ENCODE measurements at places on chromosomes 4 and X. TPM values are rescaled to one million over a fixed set of nuclear protein-coding genes. Genes with fewer than 3 reads are reported as not detected.

The AFM gene
- not detected for total RNA-seq

The NHSL2 gene
- total RNA-seq = 19.2 TPM

The TBC1D9 gene
- 98.1 TPM for total RNA-seq

The VCX2 gene
- not detected for total RNA-seq

The SLC6A14 gene
- not detected for total RNA-seq

The REELD1 gene
- 0.30 TPM for total RNA-seq

The PLP1 gene
- 928 TPM for total RNA-seq

The GAGE12F gene
- total RNA-seq = not detected

The SERPINA7 gene
- total RNA-seq = not detected

- DNase-seq = no peak
Measured at GRCh38 chrX:13051529-13052172, 7.2 kb upstream of the FAM9C start.

DNA sequence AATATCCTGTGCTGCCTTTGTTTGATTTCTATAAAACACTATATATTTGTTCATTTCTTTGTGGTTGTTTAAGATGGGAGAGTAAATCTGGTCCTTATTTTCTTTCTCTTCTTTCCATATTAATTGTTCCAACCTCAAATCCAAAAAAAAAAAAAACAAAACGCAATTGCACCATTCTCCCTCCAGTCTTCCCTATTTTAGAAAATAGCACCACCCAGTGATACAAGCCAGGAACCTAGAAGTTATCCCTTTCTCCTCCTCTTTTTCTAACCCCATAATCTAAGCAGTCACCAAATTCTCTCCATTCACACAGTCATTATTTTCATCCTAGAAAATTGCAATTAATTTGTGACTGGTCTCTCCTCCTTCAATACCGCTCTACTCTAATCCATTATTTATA lies 107.8 kb downstream of the GABRA3 start:
- no peak for DNase-seq

DNA sequence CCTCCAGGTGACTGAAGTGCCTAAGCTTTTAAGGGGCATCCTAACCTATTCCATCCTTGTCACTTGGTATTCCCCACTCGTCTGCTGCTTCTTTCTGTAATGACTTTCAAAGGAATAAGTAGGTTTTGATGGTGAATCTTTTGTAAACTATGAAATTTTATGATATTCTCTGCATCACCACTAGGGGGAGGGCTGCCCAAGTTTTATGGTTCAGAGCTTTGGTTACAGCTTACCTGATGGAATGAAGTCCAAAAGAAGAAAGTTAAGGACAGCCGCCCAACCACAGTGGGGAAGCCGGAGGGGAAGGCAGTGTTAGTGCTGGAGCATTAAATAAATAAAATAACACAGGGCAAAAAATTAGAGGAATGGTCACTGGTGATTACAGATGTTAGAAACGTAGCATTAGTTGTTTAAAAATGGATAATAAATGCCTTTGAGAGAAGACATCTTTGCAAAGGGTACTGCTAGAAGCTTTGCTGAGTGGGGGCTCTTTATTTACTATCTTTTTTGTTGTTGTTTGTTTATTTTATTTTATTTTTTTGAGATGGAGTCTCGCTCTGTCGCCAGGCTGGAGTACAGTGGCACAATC lies 204.9 kb downstream of the GBA3 start:
- peak; percentile 39 for DNase-seq

DNA sequence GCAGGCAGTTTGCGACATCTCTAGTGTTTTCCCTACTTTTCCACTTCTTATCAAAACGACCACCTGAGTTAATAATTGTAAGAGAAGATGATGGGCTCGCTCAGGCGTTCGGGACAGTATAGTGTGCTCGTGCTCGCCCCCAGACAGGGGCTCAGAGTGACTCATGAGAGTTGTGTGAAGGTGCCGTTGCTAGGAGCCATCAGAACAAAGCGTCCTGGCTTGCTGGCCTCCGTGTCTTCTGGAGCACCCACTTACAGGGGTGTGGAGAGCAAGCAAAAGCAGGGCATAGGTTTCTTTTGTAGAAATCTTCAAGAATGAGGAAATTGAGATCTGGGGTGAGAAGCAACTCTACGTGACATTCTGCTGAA lies 73.0 kb upstream of the ADGRG2 start:
- no peak for DNase-seq

DNA sequence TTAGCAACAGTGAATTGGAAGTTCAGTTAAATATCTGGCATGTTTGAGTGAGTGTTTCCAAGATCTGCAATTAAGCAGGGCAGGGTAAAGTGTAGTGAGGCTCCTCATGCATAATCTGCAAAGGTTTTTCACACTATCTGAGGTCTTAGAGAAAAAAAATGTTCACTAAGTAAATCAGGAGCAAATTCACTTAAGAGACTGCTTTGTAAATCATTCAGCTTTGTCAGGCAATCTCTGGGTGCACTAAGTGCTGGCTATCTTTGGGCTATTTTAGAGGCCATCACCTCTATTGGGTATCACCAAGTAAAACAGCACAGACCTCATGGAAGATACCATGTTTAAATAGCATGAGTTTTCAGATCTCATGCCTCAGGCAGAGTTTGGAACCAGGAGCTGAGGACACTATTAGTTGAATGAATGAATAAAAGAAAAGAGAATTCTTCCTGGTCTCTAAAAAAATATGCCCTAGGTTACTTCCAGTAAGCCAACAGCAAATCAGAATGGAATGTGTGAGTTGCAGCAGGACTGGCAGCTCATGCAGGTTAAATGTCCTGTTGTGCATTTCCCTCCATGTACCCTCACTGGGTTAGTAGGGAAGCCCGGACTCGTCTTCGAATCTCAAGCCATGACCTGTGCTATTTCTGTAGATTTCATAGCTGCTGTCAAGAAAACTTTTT lies 195.3 kb downstream of the KCNIP4 start:
- no peak for DNase-seq

GRCh38 chr4:55604996-55605395 lies 13.0 kb upstream of the PDCL2 start:
- no peak for DNase-seq

DNA sequence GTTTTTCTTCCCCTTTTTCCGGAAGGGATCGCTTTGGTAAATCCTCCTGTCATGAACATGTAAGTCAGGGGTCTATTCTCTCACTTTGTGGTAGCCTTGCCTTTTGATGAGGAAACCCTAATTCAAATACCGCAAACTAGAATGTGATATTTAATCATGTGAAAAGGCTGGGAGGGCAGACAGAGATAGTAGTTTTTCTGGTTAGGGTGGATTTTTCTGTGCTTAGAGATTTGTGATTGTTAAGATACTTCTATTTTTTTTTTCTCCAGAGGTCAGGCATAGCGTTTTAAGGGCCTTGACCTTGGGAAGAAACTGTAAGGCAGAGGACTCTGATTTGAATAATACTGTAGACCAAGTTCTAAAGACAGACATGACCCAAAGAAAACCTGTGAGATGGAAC lies 41.8 kb upstream of the PACRGL start:
- no peak for DNase-seq

DNA sequence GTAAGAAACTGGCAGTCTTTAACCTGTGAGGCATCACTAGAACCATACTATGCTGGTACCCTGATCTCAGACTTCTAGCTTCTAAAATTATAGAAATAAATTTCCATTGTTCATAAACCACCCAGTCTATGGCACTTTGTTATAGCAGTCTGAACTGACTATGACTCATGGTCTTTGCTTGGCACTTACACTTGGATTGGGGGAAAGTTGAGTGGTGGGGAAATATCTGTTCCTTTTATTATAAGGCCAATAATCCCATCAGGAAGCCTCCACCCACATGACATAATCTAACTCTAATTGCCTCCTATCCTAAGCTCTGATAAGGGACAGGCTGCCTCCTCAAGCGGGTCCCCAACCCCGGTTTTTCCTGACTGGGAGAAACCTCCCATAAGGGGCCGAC lies 61.4 kb upstream of the PACRGL start:
- DNase-seq = no peak

GRCh38 chr4:139532947-139533346 lies 23.1 kb downstream of the SETD7 start:
- no peak for DNase-seq

- no peak for DNase-seq
Measured at GRCh38 chr4:176268963-176269362, at the start of gene ASB5. TSS of gene ASB5 (minus strand) at chr4:176269222. CDS start at chr4:176269108, 114 bp downstream.

DNA sequence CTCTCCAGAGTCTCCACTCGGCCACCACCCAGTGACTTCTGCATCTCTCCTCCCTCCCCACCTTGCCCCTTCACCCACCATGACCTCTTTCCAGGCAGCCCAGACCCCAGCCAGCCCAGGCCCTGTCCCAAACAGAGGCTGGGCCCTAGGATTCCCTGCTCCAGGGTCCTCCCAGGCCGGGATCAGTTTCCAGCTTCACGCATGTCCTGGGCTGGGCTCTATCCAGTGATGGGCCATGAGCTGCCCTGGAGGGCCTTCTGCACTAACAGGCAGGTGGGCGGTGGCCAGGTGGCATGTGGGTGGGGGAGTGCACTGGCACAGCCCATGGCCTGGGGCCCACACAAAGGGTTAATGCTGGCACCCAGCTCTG lies 20.4 kb upstream of the ADD1 start:
- no peak for DNase-seq

DNA sequence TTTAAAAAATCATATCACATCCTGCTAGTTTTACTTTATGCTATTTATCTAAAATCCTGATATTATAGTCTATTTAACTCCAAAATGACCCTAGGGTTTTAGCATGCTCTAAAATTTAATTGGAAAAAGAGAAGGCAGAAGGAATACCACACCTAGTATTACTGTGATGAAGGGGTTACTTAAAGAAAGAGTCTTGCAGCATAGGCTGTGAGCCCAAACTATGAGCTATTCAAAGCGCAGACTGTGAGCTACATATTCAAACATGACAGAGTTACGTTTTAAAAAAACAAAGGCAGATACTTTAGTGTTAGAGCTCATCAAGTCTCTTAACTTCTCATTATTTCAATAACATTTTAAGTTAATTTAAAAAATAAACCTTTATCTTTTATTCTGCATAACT lies 247.7 kb upstream of the ETNPPL start:
- peak; percentile 43 for DNase-seq

DNA sequence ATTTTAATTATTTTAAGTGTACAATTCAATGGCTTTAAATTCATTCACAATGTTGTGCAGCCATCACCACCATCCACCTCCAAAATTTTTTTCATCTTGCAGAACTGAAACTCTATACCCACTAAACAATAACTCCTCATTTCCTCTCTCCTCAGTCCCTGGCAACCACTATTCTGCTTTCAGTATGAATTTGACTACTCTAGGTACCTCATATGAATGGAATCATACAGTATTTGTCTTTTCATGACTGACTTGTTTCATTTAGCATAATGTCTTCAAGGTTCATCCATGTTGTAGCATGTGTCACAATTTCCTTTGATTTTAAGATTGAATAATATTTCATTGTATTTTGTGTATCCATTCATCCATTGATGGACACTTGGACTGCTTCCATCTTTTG lies 46.9 kb downstream of the KIF4A start:
- DNase-seq = no peak

- DNase-seq = no peak
Measured at GRCh38 chr4:158182736-158183135, 9.9 kb upstream of the GASK1B start.

- no peak for DNase-seq
Measured at GRCh38 chrX:75366861-75367260, 93.0 kb downstream of the UPRT start.

DNA sequence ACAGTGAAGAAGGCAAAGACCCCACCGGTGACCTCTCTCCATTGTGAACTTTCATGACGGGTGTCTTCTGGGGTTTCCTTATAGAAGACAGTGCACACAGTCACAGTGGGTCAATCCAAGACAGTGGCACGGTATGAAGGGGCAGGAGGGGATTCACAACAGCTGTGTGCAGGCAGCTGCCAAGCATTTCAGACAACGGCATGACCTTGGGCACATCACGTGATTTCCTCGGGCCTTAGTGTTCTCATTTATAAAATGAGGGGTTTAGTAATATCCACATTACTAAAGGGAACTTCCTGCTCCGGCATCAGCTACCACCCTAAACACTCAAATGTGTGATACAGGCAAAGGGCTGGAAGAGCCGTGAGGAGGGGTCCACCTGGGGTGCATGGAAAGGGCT lies 42.9 kb downstream of the RBM47 start:
- no peak for DNase-seq

DNA sequence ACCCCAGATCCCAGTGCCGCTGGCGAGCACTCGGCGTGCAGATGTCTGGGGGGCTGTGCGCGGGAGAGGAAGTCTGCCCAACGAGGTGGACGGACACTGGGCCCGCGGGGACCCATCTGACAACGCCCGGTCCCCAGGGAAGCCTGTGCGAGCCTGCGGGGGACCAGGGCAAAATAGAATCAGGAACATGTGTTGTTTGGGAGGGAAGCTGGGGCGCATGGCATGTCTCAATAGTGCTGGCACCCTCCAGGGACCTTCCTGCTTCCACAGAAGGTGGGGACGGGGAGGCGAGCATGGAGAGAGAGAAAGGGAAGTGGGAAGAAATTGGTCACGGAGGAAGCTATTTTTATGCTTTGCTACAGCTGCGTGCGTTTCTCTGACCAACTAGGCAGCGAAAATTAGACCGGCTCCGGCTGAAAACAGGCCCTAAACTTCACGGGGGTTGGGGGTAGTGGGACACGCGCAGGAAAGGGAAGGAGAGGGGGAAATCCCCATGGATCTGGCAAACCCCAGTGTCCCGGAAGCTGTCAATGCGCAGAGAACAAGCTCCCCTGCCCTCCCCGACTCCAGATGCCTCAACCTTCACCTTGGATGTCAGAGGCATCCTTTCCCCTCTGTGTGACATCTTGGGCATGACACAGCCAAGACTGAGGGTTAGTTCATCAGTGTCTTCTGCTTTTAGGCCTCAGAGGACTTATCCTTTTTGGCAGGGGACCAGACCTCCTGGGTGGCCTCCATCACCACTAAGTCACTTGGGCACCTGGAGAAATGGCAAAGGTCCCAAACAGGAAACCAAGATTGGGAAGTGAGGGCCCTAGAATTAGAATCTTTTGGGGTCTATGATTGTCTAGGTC lies 169.8 kb upstream of the BCOR start:
- no peak for DNase-seq

DNA sequence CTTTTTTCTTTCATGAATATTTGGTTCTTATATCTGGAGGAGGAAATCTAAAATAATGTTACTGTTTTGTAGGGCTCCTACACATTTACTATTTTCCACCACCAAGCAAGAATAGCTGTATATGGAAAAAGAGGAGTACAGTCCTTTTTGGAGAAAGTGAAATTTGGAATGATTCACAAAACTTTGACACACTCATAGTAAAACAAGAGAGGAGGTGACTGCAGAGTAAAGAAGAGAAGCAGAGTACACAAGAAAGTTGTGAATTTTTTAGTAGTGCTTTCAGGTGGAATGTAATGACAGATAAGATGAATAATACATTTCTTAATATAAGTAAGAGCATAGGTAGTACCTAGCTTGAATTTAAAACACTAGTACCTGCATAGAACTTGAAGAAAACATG lies 41.3 kb upstream of the UGT2B4 start:
- no peak for DNase-seq
